Activated CD8-positive, alpha-beta memory T cell treated with anti-CD3 and anti-CD28 coated beads, Interleukin-2, amount 10 ng/mL, durations not matched to agents 7 days and 5 days (primary cell): ENCODE measurements at places on chromosomes 2 and 18. TPM values are rescaled to one million over a fixed set of nuclear protein-coding genes. Genes with fewer than 3 reads are reported as not detected.

- H3K27ac ChIP-seq, result no peak overlapping the region
- no peaks in the 10 kb centered on the region for H3K4me1 ChIP-seq
- no peak for DNase-seq
- H3K27me3 ChIP-seq, result no peaks in the 10 kb centered on the region
- no peaks in the 10 kb centered on the region for H3K36me3 ChIP-seq
These were observed 152.1 kb downstream of the THSD7B start for GRCh38 chr2:136917411-136917881.

DNA sequence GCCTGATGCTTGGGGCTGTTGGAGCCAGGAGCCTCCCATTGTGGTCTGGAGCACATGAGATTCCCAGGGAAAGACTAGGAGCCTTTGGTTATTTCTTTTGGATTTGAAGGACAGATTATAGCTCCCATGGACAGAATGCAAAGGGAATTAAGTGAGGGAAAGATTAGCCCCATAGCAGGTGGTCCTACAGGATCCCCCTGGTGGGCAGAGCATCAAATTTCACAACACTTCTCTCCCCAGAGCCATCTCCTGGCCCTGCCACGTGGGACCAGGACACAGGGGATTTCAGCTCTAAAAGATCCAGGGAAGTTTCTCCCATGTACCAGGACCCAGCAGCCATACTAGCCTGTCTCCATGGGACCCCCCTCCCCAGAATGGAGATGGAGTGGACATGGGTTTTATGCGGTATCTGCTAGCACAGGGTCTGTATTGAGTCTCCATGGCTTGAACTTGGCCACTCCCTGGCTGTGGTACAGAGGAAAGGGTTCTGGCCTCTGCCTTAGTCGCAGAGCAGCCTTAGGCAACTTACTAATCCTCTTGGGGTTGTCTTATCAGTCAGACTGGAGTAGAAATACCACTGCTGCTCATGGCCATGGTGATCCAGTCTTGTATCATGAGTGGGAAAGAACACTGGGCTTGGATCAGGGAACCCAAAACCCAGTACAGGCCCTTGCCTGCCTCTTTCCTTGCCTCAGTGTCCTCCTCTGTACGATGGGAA, 6.8 kb upstream of the PLB1 start:
- H3K4me3 ChIP-seq, result no peak overlapping the region
- no peak overlapping the region for H3K27ac ChIP-seq
- peaks cover 2% of the 10 kb centered on the region for H3K4me1 ChIP-seq

The ABCG5 gene
- not detected for total RNA-seq

The OSBPL6 gene
- 2.9 TPM for total RNA-seq

The HOXD1 gene
- not detected for total RNA-seq

The TDRD15 gene
- total RNA-seq, result not detected
